Activated CD4-positive, alpha-beta T cell treated with anti-CD3 and anti-CD28 coated beads for 24 hours (primary cell): ENCODE measurements at places on chromosomes 2 and 18.

GRCh38 chr18:2050702-2051201 lies 520.6 kb downstream of the METTL4 start:
- no peak for DNase-seq

DNA sequence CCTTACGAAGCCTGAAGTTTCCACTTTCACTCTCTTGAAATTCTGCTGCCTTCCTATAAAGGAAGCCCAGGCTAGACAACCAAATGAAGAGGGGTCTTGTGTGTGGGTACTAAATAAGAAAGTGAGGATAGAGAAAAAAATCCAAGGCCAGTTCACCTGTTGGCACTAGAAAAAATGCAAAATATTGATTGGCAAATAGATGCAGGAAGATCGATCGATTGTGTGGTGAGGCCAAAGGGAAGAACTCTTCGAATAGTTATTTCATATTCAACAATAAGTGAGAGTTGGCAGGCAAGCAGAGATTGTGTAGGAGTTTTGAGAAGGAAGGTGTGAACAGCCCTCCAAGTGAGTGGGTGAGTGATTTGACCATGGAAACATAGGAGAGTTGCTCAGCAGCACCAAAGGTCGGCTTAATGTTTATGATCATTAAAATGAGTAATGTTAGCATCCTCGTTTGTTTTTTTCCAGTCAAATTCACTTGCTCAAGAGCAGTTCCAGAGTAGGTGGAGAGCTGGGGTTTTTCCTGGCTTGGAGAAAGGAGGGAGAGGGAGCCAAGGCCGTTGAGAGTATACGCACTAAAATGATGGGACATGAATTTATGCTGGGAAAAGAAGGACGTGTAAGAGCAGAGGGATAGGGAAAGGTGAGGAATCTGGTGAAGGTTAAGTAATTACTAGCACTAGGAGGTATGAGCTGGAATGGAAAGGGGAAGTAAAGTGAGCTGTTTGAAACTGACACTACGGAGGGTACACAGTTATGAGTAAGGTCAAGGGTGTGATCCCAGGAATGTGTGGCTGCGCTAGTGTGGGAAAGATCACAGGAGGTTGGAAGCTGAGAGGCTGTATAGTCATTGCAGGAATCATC lies 1.1 kb upstream of the NAPG start:
- DNase-seq = no peak

DNA sequence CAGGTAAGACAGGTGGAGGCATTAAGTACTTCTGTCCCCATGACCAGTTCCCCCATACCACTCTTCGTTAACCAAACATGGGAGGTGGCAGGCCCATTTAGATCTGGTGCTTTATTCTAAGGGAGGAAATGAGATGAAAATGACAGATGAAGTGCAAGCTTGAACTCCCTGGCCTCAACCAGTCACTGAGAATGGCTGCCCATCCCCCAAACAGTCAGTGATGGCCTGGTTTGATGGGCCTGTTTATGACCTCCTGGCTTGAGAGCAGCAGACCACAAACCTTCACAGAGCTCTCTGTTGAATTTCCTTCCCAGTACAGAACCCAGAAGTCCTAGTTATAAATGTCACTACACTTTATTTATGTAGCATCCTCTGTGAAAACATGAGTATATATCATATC lies 31.1 kb downstream of the EPAS1 start:
- DNase-seq = no peak

- no peak for DNase-seq
These were observed 3.5 kb downstream of the YWHAQ start for GRCh38 chr2:9627310-9627709.

- no peak for DNase-seq
These were observed 69.5 kb downstream of the HNRNPLL start for GRCh38 chr2:38533180-38533579.

GRCh38 chr2:191679818-191680600 lies 2.1 kb downstream of the NABP1 start:
- no peak for DNase-seq

- no peak for DNase-seq
These were observed 183.7 kb upstream of the LHCGR start for GRCh38 chr2:48939232-48939631.

DNA sequence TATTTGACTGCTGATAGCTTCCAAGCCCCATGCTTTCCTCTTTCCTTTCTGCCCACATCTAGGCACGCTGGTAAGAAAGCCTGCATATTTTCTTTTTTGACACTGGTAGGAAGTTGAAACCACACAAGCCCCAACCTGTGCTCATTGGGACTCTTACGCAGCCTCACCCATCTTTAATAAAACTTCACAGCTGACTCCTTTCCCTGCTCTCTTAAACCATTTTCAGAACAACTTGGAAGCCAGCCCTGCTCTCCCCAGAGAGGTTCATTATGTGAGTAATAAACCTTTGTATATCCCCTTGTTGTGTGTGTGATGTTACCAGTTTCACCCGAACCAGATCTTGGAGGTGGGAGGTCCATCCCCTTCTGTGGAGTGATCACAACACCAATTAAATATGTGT lies 268.4 kb downstream of the GPD2 start:
- DNase-seq = no peak

DNA sequence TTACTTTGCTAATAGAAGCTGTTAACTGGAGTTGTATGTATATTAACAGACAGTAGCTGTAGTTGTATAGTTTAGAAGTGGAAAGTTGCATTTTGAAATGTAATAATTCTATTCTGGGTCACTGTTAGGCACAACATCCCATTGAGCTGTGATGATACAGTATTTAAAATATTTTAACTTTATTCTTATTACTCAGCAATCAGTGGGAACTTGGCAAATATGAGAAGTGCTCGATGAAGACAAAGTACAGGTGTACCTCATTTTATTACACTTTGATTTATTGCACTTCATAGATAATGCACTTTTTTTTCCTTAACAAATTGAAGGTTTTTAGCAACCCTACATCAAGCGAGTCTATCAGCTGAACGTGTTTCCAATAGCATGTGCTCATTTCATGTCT lies 8.6 kb downstream of the DNAJC10 start:
- DNase-seq = no peak

- no peak for DNase-seq
These were observed 96.2 kb downstream of the TPO start for GRCh38 chr2:1509271-1510065.

DNA sequence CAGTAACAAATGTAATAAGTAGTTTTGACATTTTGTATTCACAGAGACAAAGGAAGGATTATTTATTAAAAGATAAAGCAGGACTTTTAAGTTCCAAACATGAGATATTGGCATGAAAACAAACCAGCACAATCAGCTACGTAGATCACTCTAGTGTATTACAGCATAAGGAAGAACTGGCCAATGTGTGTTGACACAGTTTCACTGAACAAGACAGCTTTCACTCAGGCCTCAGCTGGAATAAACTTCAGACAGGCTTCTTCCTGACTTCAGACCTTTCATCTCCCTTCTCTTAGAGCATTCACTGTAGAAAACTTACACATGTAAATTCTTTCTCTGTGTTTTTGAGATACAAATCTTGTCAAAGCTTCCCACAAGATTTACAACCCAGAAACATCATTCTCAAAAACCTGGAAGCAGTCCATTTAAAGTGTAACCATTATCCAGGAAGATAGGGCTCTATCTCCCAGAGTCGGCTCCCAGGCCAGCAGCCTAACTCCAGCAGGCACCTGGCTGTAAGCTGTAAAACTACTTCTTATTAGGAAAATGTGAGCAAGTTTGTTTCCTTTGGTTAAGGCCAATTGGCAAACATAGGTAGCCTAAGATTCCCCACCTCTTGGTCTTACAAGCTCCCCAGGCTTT lies 768.3 kb upstream of the CDH7 start:
- DNase-seq = no peak

DNA sequence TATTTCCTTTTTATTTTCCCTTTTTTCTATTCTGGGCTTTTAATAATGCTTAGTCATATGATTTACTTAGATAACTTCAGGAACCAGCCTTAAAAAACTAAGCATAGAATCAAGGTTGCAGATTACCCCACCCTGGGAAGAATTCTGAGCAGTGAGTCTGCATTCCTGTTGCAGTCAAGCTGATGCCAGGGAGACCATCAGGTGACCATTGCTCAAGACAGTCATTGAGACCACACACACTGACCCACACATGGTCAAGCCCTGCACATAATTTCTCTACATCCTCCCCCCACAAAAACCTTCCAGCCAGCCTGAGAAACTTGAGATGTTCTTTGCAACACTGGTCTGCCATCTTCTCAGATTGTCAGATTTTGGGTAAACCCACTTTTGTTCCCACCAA lies 83.9 kb downstream of the SH3YL1 start:
- no peak for DNase-seq

DNA sequence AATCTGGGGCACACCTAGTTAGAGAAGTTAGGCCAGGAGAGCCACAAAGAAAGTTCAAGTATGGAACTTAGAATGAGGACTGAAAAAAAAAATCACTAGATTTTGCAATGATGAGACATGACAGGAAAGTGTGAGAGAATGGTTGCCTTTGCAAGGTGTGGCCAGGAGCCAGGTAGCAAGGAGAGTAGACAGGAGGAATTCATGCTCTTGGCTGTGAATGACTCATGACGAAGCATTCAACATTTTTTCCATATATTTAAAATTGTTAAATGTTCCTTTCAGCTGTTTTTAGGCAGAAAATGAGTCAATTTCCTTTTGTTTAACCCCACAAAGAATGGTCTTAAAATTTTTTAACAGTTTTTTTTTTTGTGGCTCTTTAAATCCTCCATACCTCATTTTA lies 636.9 kb downstream of the PLCL1 start:
- DNase-seq = no peak

GRCh38 chr18:22423878-22424564 lies 6.3 kb upstream of the CTAGE1 start:
- DNase-seq = no peak

DNA sequence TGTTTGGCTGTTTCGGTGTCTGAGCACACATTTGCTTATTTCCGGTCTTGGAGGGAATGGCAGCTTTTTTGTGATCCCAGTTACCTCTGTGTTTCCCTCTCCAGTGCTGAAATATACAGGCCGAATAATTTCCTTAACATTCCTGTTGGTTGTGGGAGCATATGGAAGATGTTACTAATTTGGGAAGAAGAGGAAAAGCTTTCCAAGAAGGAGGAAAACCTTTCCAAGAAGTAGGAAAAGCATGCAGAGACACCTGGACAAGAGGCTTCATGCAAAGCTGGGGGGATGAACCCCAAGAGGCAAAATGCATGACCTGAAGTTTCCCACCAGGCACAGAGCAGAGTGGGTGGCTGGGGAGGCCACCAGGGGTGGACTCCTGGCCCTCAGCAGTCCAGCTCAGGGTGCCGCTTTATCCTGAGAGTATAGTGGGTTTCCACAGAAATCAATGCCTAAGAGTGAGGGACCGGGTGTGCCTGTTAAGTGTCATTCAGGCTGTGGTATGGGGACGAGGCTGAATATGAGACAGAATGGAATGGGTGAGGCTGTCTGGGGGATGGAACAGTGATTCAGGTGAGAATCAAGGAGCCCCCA lies 25.5 kb upstream of the GNAL start:
- no peak for DNase-seq

- DNase-seq = no peak
These were observed 25.4 kb upstream of the SCN7A start for GRCh38 chr2:166519391-166519962.

GRCh38 chr2:45747363-45747762 lies 95.9 kb downstream of the PRKCE start:
- DNase-seq = no peak

- no peak for DNase-seq
These were observed 91.4 kb downstream of the PPP1R1C start for GRCh38 chr2:182077023-182077422.

- no peak for DNase-seq
These were observed 55.3 kb upstream of the HK2 start for GRCh38 chr2:74778381-74779264.

DNA sequence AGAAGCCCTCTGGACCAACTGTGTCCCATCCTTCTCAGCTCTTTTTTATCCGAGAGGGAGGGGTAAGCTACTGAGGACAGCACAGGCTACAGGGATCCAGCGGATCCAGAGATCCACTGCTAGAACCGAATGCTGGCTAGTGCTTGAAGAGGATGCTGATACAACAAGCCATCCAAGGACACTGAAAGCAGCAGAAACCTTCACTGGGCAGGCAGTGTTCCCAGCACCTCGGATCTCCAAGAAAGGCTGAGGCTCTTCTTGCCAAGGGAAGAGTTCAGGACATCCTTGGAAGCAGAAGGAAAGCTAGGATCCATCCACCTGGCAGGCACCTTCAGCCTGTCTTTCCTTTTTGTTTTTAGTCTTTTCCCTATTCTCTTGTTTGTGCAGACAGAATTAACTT lies 13.2 kb upstream of the FHOD3 start:
- no peak for DNase-seq

DNA sequence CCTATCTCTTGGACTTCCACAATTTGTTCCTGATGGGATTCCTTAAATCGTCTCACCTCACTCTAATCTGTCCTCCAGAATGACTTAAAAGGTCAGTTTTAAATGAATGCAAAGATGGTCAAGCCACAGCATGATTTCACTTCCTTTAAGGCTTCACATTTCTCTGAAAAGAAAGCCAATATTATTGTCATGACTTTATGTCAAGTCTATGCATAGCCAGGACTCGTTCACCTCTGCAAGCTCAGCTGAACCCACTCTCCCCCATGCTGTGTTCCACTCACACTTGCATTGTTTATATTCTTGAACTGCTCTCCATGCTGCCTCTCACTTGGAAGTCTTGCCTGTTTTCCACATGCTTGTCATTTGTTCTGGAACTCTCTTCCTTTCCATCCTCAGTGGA lies 298.4 kb upstream of the MMADHC start:
- no peak for DNase-seq

DNA sequence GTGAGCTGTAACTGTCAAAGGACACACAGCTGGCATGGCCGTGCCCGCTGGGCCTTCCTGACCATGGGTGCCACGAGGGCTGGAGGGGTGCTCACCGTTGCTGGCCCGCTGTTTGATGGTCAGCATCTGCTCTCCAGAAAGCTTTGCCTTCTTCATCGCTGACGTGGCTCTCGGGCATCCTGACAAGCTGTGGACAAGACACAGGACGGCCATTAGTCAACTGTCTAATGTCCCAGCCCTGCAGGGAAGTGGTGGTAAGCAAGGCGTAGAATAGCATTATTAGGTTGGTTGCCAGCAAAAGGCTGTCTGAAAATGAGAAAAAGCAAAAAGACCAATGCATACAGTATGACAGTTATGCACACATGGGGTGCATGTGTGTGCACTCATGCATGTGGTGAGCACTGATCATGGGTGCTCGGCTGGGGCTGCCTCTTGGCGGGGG lies 64.7 kb upstream of the PXDN start:
- DNase-seq = no peak

DNA sequence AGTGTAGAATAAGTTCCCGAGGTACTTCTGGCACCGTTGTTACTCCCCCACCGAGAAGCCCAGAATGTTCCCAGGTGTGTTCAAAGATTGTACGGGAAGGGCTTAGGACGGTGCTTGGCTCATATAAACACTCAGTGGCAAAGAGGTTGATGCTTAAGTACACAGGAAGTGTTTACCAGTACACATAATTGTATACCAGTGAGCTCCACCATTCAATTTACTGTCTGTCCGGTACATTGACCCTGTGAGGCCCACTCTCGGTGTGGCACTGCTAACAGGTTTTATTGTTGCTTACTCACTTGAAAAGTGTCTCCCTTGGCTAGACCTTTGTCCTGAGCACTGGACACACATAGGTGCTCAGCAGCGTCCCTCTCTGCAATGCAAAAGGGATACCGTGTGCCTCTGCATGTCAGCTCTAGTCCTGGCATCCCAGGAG lies 191.0 kb downstream of the NEDD4L start:
- no peak for DNase-seq

GRCh38 chr18:31195063-31195462 lies 32.4 kb upstream of the DSC1 start:
- DNase-seq = no peak

GRCh38 chr2:3102081-3102921 lies 275.3 kb downstream of the EIPR1 start:
- no peak for DNase-seq

GRCh38 chr18:31104444-31104843 lies 2.2 kb upstream of the DSC2 start:
- DNase-seq = no peak
